NCI-H2081 (cell line): ENCODE measurements at places on chromosomes 4 and X.

DNA sequence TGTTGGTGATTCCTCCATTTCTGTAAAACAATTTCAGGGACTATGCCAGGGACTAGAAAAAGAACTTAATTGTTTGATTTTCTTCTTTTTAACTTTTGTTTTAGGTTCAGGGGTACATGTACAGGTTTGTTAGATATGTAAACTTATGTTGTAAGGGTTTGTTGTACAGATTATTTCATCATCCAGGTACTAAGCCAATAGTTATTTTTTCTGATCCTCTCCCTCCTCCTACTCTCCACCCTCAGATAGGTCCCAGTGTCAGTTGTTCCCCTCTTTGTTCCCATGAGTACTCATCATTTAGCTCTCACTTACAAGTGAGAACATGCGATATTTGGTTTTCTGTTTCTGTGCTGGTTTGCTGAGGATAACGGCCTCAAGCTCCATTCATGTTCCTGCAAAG is 70.8 kb upstream of the BOD1L1 start:
- DNase-seq = no peak

GRCh38 chrX:1392376-1393068 is 609 bp upstream of the SLC25A6 start:
- no peak for DNase-seq

- no peak for DNase-seq
These were observed 374.6 kb upstream of the SLC7A11 start for GRCh38 chr4:138616775-138617174.

GRCh38 chrX:19855700-19856381 is 31.6 kb downstream of the SH3KBP1 start:
- no peak for DNase-seq

DNA sequence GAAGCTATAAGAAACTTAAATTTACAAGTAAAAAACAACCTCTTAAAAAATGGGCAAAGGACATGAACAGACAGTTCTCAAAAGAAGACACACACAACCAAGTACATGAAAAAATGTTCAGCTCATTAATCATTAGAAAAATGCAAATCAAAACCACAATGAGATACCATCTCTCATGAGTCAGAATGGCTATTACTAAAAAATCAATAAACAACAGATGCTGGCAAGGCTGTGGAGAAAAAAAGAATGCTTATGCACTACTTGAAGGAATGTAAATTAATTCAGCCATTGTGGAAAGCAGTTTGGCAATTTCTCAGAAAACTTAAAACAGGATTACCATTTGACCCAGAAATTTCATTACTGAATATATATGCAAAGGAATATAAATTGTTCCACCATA is 666.3 kb upstream of the GRIA3 start:
- no peak for DNase-seq

DNA sequence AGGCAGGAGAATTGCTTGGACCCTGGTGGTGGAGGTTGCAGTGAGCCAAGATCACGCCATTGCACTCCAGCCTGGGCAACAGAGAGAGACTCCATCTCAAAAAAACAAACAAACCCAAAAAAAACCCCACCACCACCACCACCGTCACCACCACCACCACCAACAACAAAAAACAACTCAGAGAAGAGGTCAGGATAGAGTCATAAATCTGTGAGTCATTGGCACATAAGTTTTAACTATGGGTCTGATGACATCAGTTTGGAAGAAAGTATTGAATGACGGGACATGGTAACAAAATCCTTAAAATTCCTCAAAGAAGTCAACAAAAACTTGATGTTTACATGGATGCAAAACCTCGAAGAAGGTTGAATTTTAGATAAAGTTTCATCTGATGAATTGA is 288.0 kb upstream of the SFRP2 start:
- DNase-seq = no peak
